ENCODE measurements at places on chromosomes 7 and 10.

DNA sequence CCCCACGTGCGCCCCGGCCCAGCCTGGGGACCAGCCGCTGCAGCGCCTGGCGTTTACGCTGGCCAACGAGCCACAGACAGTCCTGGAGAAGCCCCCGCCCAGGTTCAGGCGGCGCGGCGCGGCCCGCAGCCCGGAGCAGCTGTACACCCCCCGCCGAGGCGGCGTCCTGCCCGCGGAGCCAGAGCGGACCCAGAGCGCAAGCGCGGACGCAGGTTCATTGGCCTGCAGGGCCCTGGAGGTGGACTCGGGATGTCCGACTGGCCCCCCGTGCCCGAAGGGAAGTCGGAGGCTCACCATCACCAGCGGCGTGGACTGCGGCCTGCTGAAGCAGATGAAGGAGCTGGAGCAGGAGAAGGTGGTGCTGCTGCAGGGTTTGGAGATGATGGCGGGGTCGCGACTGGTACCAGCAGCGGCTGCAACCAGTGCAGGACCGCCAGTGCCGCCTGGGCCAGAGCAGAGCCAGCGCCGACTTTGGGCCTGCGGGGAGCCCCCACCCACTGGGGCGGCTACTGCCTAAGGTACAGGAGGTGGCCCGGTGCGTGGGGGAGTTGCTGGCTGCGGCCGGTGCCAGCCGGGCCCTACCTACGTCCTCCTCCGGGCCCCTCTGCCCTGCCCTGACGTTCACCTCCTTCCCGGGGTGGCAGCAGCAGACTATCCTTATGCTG is 72.0 kb upstream of the KCTD7 start:
- no peak for DNase-seq

DNA sequence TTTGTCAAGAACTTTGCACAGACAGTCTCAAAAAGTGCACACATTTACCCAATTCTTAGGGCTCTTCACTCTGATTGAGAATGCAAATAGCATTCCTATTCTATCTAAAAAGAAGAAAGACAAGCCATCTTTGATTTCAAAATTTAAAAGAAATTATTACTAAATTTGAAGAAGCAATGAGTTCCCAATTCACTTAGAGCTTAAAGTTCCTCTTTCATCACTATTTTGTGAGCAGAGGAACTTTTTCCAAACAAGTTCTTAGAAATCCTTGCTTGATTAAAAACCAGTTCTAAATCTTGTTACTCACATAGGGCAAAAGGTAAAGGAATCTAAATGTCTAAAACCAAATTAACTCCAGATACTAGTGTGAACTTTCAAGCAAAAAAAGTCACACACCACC is 56.4 kb downstream of the TBXAS1 start:
- DNase-seq = peak; percentile 48

DNA sequence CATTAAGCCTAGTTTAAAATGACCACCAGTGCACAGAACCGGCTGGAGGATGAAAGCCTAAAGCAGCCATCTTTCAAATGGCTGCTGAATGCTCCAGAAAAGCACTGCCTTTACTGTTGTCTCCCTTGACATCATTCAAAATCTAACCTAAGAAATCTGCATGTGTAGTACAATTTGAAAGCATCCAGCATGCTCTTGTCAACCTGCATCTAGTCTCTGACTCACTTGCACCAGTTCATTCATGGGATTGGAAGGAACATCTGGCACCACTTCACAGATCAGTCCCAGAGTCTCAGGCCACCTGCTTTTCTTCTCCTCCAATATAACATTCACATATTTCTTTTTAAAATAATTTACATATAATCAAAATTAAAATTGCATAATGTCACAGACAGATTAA is 76.2 kb downstream of the RNF133 start:
- no peak for DNase-seq

DNA sequence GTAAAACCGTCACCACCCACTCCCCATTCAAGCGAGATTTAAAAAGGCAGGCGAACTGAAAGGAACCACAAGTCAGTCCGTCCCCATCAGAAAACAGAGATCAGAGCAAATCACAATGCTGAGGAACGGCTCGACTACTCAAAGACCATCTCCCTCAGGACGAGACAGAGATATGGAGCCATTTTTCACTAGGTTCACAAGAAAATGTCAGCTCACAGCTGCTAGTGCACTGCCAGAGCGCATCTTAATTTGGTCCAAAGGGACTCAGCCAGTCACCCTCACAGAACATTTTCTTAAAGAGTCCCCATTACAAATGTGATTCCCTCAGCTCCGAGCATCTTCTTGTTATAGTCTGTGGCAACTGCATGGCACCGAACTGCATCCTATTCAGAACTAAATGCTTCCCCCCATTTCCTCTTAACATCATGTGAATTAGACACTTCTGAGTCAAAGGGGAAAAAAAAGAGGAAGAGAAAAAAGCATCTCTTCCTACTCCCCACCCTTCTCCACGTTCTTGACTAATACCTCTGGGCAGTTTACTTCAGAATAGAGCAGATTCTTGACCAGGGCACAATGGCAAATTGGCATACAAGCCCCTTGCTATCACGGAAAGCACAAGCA is 683.9 kb downstream of the MAGI2 start:
- DNase-seq = peak; percentile 65

- DNase-seq = no peak
Measured at GRCh38 chr7:139669106-139670061, 108.4 kb downstream of the HIPK2 start.

DNA sequence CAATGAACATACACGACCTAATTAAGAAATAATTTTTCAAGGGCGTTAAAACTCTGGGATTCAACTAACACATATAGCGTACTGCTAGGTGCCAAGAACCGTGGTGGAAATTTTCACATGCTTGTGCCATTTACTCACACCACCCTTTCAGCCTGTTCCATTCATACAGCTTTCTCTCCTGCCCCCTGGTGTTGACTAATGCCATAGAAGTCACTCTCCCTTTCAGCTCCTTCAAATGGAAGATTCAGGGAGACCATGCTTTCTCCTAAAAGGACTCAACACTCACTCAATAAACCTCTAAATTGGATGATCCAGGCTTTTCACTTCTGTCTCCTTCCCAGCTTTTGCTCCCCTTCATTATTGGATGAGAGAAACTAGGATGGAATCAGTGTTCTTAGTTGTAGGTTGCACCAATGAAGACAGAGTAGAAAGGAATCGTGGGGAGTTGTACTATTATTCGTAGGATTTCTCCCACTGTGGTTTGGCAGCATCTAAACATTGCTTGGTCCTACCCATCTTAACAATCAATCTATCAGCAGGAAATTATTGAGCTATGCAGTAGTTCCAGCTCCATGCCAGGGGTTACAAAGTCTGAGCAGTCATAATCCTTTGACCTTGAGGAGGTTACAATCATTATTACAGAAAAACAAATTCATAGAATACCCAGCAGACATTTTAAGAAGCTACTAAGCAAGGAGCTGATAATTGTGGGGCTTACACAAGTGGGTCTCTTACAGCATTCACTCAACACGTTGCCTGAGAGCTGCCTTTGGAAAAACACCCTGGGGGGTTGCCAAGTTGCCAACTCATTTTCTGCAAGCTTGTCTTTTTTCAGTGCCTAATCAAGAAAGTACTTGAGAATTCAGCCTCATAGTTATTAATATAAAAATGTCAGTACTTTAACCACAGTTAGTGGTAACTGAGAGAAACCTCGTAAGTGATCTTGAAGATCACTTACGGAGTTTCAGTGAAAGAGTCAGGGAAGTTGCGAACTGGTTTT is 2.8 kb upstream of the PPP1R3C start:
- peak; percentile 55 for DNase-seq

- DNase-seq = no peak
Measured at GRCh38 chr10:86288695-86289576, 77.7 kb downstream of the GRID1 start.

DNA sequence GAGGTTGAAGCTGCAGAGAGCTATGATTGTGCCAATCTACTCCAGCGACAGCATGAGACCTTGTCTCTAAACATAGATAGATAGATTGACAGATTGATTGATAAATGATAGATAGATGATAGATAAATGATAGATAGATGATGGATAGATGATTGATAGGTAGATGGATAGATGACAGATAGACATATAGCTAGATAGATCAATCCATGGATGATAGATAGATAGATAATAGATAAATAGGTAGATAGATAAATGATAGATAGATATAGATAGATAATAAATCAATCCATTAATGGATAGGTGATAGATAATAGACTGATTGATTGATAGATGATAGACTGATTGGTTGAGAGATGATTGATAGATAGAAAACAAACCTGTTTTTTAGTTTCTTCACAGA is 349.6 kb downstream of the PAXIP1 start:
- DNase-seq = no peak

- no peak for DNase-seq
Measured at GRCh38 chr7:130154501-130155317, 50.5 kb downstream of the TMEM209 start.

DNA sequence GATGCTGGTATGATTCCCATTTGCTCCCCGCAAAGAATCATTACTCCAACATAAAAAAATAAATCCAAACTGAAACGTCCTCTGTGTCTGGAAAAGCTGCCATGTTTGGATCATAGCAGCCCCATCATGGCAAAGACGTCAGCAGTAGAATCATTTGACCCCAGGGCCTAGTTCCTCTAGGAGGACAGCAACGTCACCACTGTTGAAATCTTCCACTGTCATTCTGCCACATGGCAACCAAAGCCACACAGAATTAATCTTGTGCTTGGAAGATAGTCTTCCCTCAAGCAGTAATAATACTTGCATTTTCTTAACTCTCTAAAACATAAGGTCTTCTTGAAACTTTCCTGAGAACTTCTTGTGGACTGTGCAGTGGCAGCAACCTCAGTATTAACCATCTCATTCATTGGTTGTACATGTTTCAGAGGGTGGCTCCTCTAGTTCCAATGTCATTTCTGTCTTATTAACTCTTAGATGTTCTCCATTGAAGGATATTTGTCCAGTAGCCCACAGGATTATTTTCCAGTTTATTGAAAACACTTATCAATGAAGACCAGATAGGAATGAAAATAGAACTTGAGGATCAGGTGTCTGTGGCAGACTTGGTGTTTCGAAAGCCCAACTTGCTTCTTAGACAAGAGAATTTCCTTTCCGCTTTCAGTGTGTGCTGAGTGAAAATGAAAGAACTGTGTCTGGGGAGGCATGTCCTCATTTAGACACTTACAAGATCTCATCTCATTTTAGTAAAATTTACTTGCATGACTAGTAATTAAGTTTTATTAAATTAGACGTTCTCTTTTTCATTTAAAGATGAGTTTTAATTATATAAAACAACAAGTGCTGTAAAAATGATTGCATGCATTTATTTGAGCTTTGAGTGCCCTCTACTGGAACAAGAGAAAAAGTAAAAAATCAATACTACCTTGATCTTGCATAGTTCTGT is 28.9 kb upstream of the INHBA start:
- peak; percentile 97 for DNase-seq

- DNase-seq = no peak
Measured at GRCh38 chr10:62597226-62597625, 207.3 kb upstream of the ADO start.

DNA sequence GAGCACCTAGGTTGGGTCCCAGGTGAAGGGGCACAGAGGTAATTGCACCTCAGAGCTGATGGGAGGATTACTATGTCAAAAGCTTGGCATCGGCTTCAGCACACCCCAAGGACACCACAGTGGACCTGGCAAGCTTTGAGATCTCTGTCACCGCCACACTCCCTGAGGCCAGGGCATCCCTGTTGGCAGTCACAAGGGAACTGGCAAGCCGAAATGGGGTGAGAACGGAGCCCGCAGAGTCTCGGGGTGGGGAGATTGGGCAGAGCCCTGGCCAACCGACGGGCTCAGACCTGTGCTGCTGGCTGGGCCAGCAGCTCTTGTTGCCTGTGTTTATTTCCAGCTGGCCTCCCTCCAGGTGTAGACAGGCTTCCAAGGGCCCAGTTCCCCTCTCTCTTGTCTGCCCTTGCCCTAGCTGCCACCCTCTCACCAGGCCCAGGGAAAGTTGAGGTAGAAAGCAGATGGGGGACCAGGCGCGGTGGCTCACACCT is 2.5 kb downstream of the HSPB1 start:
- DNase-seq = no peak

GRCh38 chr10:14670551-14671240 is 104.0 kb downstream of the FAM107B start:
- peak; percentile 16 for DNase-seq

- no peak for DNase-seq
Measured at GRCh38 chr10:18221123-18221522, 80.9 kb downstream of the CACNB2 start.

DNA sequence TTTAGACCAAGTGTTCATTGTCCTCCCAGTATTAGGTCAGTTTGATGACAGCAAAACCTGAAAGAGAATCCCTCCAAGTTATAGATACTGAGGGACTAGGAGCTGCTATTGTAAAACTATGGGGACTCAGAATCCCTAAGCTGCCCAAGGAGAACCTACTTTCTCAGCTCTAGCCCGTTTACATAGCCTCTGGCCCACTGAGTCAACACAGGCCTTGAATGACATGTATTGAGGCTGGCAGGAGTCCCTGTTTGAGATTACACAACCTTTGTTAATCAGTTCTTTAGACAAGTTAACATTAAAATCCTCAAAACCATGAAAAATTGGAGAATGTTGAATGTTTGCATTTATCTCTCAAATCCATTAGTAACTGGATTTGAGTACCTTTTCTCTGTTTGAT is 1079.0 kb downstream of the KCNMA1 start:
- DNase-seq = no peak

GRCh38 chr10:61263518-61263917 is 189.7 kb downstream of the TMEM26 start:
- DNase-seq = no peak

GRCh38 chr10:113121153-113121552 is 171.1 kb downstream of the TCF7L2 start:
- DNase-seq = no peak

DNA sequence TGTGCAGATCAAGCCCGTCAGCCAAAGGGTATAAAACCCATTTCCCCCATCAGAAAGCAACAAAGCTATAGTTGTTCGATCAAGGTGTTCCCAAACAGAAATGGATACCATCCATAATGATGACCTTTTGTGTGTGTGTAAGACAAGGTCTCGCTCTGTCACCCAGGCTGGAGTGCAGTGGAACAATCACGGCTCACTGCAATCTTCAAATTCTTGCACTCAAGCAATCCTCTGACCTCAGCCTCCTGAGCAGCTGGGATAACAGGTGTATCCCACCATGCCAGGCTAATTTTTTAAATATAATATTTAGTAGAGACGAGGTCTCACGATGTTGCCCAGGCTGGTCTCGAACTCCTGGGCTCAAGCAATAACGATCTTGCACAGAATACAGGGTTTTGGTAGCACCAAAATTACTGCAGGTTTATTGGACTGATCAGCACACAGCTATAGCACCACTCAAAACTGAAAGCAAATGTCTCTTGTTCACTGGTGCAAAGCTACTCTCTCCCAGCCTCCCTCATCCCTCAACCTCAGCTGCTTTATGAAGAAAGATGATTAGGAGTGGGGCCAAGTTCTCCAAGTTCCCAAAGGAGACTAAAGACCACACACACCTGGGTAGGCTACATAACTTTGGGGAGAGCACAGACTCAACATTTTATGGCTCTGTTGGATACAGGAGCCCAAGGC is 80.5 kb downstream of the ABI1 start:
- peak; percentile 10 for DNase-seq

GRCh38 chr10:44030132-44030531 is 354.8 kb downstream of the CXCL12 start:
- no peak for DNase-seq

- no peak for DNase-seq
Measured at GRCh38 chr7:87627634-87627994, 584 bp upstream of the RUNDC3B start.
